H7 (cell line): ENCODE measurements at places on chromosomes 2 and 18. TPM values are rescaled to one million over a fixed set of nuclear protein-coding genes. Genes with fewer than 3 reads are reported as not detected.

GRCh38 chr2:280650-281110 lies 7.2 kb downstream of the ALKAL2 start:
- no peak for DNase-seq

DNA sequence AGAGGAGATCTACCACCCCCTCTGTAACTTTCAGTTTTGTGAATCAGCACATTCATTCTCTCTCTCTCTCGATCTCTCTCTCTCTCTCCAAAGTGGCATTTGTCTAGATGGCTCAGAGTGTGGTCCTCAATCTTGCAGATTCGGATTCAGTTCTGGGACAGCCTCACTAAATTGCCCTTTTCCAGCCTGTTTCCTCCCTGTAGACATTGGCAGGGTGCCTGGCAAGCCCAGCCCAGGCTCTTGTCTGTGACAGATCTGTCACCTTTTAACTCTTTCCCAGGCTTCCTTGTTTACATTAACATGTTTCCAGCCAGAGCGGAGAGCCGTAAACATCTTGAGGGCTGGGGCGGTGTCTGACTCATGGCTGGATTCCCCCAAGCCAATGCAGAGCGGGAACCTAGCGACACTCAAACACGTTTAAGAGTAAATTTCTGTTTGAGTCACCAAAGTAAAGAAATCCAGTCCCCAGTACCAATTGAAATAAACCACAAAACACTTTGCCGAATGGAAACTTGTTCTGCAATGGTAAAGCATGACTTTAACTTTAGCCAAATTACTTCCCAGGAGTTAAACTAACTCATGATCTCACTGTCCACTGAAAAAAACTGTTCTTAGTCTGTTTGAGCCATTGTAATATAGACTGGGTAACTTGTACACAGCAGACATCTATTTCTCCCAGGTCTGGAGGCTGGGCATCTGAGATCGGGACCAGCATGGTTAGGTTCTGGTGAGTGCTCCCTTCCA lies 6.6 kb upstream of the CYP27C1 start:
- no peak for DNase-seq

GRCh38 chr2:178482437-178482836 lies 2.2 kb downstream of the PLEKHA3 start:
- no peak for DNase-seq

- DNase-seq: no peak
These were observed 42.7 kb downstream of the ZNF516 start for GRCh38 chr18:76452357-76452756.

Gene CNGA3
- total RNA-seq: 0.10 TPM in 1 of 2 replicates, not detected in the other

Gene SRD5A2
- 0.04 TPM in 1 of 2 replicates, not detected in the other for total RNA-seq
